ENCODE measurements at places on chromosomes 3 and 15.

GRCh38 chr3:98199020-98199419 is 32.5 kb downstream of the OR5H15 start:
- no peak for DNase-seq

GRCh38 chr15:50850003-50850402 is 58.5 kb upstream of the AP4E1 start:
- no peak for DNase-seq

- no peak for DNase-seq
Measured at GRCh38 chr3:127063916-127064315, 81.0 kb downstream of the PLXNA1 start.

DNA sequence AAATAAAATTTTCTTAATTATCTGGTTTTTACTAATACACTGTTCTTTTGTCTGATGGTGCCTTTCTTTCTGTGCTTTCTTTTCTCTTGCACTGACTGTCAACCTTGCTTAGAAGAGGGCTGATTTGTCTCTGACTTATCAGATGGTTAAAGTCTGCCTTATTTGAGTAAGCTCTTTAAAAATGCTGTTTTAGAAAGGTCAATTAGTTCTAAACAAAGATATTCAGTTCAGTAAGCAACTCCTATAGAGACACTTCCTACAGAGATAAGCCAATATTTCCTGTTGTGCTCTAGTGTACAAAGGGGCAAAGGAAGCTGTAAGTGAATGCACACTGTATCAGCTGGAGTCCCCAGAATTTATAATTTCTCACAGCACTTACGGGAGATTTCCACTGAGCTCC is 153.4 kb upstream of the TSPAN3 start:
- DNase-seq: no peak

- no peak for DNase-seq
Measured at GRCh38 chr3:15246186-15246585, 40.1 kb downstream of the CAPN7 start.

- DNase-seq: no peak
Measured at GRCh38 chr3:88984256-88984655, 123.2 kb upstream of the EPHA3 start.

DNA sequence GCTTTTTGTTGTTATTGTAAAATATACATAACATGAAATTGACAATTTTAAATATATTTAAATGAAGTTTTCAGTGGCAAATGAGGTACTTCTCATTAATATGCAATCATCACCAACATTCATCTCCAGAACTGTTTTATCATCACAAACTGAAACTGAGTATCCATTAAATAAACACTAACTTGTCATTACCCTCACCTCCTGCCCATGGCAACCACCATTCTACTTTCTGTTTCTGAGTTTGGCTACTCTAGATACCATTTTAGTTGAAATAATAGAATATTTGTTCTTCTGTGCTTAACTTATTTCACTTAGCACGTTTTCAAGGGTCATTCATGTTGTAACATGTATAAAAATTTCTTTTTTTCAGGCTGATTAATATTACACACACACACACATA is 834.3 kb downstream of the PLOD2 start:
- no peak for DNase-seq
